Natural killer cell (primary cell): ENCODE measurements at places on chromosomes 12 and 14.

GRCh38 chr12:107788690-107789458, 14.4 kb downstream of the ASCL4 start:
- no peak overlapping the region for H3K27ac ChIP-seq
- no peak for DNase-seq
- H3K36me3 ChIP-seq: no peaks in the 10 kb centered on the region
- H3K27me3 ChIP-seq: no peaks in the 10 kb centered on the region
- H3K4me1 ChIP-seq: no peaks in the 10 kb centered on the region

DNA sequence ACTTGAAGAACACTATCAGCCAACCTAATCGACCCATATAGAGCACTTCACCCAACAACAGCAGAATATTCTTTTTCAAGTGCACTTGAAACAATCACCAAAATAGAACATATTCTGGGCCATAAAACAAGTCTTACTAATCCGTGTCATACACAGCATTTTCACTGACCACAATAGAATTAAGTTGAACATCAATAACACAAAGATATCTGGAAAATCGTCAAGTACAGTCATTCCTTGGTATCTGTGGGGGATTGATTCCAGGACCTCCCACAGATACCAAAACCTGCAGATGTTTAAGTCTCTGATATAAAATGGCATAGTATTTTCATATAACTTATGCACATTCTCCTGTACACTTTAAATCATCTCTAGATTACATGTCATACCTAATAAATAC, 295.7 kb downstream of the BCL11B start:
- H3K4me1 ChIP-seq: no peaks in the 10 kb centered on the region
- H3K36me3 ChIP-seq: no peaks in the 10 kb centered on the region
- peaks cover 2% of the 10 kb centered on the region for H3K27me3 ChIP-seq
- H3K4me3 ChIP-seq: no peak overlapping the region
- no peak overlapping the region for H3K27ac ChIP-seq

- H3K4me3 ChIP-seq: no peak overlapping the region
- H3K4me1 ChIP-seq: peaks cover 9% of the 10 kb centered on the region
- DNase-seq: no peak
- no peaks in the 10 kb centered on the region for H3K36me3 ChIP-seq
- no peaks in the 10 kb centered on the region for H3K27me3 ChIP-seq
Observed at GRCh38 chr12:116241157-116241759, 36.2 kb downstream of the MED13L start.

GRCh38 chr12:116884871-116885270, 3.6 kb upstream of the HRK start:
- no peak overlapping the region for H3K4me3 ChIP-seq
- H3K27ac ChIP-seq: no peak overlapping the region
- H3K4me1 ChIP-seq: peaks cover 16% of the 10 kb centered on the region
- H3K27me3 ChIP-seq: peaks cover 23% of the 10 kb centered on the region
- no peaks in the 10 kb centered on the region for H3K36me3 ChIP-seq
- no peak for DNase-seq
